A172 (cell line): ENCODE measurements at places on chromosomes 1 and 21. TPM values are rescaled to one million over a fixed set of nuclear protein-coding genes. Genes with fewer than 3 reads are reported as not detected.
A peak's percentile ranks its signal among the peaks of the same experiment; 100 is the strongest.

DNA sequence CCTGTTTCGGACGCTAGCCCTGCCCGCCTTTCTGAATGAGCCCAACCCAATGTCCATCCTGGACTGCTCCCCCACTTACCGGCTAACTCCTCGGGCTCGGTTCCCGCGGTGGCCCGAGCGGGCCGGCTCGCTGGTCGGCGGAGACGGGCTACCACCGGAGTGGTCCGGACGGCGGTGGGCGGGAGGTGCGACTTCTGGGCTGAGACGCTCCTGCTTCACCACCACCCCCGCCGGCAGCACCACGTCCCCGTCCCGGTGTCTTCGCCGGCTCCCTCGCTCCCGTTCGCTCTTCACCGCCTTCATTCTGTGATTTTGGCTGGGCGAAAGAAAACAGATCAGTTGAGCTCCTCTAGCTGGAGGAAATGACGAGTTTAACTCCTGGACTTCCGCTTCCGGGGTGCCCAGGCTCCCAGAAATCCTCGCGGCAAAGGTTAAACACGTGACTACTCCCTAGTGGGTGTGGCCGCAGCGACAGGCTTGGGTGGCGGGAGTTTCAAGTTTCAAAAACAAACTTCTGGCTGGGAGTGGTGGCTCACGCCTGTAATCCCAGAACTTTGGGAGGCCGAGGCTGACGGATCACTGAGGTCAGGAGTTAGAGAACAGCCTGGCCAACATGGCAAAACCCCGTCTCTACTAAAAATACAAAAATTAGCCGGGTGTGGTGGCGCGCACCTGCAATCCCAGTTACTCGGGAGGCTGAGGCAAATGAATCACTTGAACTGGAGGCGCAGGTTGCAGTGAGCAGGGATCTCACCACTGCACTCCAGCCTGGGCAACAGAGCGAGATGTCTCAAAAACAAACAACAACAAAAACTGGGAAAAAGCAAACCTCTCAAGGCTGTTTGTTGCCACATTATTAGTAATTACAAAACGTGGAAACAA lies at the start of gene SNIP1:
Gene SNIP1, minus strand, starts transcription at position 367 of the 882 bp plus-strand sequence. Its CDS starts 64 bp downstream, at position 303.
- peak; percentile 82 for DNase-seq

The ADGRL2 gene
- total RNA-seq, result 52.3 and 53.0 TPM in 2 replicates

- no peak for DNase-seq
Measured at GRCh38 chr1:14625572-14625971, 27.1 kb downstream of the KAZN start.

The ETV3 gene
- total RNA-seq, result 6.7 and 7.6 TPM in 2 replicates
